Activated naive CD4-positive, alpha-beta T cell (primary cell): ENCODE measurements at places on chromosomes 11 and 22.

DNA sequence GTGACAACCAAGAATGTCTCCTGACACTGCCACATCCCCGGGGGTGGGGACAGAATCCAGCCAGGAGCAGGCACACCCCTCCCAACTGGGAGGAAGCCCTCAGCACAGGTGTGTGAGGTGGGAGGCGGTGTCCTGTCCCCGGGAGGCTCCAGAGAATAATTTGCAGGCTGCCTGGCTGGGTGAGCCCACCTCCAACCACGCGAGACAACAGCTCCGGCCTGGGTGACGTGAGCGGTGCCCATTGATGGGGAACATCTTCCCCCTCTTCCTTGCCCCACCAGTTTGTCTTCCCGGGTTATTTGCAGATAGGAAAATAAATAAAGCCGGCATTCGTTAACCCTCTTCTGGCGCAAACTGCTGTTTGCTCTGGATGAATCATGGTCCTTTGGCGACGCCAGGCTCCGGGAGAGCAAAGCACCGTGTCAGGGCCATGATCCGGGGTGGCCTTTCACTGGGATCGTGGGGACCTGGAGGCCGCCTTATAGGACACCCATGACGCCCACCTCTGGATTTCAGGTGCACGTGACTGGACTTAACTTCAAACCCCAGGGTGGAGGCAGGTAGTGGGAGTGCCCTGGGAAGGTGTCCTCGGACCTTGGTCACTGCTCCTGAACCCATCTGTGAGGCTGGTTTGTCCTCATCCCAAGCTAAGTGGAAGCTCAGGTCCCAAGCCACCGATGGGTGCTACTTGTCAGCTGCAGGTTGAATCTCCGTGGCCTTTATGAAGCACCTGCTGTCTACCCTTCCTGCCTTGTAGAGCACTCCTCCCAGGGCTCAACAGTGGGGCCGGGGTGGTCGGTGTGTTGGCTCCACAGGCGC lies 13.9 kb downstream of the CCND1 start:
- no peak for DNase-seq

- no peak for DNase-seq
These were observed 2.4 kb downstream of the OOSP4A start for GRCh38 chr11:59966201-59966600.

DNA sequence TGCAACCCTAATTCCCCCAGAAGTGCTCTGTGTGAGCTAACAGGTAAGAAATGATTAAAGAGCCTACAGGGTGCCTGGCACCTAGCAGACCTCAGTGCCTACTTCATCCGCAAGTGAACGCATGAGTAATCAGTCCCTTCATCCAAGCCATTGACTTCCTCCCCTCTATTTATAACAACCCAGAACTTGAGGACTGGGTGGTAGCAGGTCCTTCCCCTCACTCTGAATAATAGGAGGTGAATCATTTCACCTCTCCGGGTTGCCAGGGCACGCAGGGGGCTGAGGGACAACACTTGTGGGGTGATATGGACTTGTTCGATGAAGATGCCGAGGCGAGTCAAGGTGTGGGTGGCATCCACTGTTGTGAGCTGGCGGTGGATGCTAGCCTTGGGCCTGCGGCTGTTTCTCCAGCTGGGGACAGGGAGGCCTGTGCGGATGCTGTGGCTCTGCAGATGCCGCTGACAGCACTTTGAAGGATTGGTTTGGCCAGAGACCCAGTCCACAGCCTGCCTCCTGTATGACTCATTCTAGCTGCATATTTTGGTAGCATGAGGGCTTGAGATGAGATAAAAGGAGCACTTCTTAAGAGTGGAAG lies 11.7 kb upstream of the SORL1-AS1 start:
- DNase-seq: peak; percentile 38

DNA sequence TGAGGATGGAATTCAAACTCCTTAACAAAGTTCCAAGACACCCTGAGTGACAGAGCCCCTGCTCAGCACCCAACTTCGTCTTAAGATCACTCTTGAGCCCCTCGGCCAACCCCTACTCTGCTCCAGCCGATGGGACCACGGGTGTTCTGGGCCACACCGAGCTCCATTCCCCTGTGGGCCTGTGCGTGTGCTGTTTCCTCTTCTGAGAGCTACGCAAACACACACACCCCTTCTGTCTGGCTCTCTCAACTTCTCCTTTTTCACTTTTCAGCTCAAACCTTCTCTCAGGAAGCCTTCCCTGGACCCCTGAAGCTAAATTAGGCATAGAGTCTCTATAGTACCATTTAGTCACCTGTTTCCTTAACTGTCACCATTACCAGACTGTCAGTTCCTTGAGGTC lies 37.5 kb upstream of the NNMT start:
- DNase-seq: no peak

DNA sequence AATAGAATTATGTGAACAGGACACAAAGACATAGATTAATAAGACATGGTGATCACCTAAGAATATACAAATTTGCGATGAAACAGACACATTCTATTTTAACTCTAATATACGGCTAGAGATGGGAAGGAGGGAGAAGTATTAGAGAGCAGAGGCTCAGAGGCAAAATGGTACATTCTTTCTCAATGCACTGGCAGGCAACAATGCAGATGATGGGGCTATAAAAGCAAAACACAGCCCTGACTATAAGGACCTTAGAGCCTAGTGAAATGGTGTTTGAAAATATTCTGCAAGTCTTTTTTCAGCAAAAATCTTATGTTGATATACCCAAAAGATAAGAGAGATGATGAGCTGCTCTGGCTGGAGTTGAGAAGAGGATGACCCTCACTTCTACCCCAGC lies 13.1 kb downstream of the TCF20 start:
- no peak for DNase-seq

DNA sequence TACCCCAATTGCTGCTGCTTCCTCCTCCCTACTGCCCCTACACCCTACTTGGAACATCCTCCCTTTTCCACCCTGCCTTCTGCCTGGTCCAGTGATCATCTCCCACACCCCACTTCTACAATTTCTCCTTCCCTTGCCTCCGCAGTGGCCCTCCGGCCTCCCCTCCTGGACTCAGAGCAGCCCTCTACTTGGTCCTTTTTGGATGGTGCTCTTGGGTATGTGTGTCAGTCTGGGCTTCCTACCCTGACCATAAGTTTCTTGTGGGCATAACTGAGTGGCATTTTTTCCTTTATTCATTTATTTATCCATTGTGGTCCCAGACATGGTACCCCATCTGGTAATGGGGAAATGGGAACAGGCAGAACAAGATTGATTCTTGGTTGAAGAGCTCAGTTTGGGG lies 111.4 kb upstream of the NAV2 start:
- no peak for DNase-seq

DNA sequence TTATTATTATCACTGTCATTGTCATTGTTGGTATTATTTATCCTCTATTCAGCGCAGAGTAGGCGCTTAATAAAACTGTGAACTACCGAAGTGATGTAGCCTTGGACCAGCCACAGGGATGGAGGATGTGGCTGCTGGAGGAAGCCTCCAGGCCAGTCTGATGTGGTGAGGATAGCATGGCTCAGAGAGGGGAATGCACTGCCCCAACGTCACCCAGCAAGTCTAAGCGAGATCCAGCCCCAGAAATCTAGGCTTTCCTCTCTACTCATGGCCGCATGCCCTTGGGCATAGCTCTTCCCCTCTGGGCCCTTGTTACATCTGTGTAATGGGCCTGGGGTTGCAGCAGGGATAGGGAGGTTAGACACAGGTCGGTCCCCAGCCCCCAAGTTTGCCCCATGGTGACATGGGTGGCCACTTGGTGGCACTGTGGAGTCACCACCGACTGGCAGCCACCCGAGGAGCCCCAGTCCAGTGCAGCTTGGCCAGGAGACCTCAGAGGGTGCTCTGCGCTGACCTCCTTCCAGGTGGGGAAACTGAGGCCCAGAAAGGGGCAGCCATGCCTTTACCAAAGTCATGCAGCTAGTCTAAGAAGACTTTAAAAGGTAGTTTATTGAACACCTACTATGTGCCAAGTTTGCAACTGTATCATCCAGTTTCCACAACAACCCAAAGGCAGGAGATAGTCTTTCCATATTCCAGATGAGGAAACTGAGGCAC lies 395.7 kb downstream of the MN1 start:
- DNase-seq: no peak

GRCh38 chr22:28910569-28911303 lies 27.4 kb downstream of the ZNRF3 start:
- no peak for DNase-seq

- DNase-seq: no peak
These were observed 33.1 kb upstream of the TP53I11 start for GRCh38 chr11:44983786-44984185.

- DNase-seq: no peak
These were observed 277.3 kb downstream of the CASP12 start for GRCh38 chr11:104620991-104621390.

DNA sequence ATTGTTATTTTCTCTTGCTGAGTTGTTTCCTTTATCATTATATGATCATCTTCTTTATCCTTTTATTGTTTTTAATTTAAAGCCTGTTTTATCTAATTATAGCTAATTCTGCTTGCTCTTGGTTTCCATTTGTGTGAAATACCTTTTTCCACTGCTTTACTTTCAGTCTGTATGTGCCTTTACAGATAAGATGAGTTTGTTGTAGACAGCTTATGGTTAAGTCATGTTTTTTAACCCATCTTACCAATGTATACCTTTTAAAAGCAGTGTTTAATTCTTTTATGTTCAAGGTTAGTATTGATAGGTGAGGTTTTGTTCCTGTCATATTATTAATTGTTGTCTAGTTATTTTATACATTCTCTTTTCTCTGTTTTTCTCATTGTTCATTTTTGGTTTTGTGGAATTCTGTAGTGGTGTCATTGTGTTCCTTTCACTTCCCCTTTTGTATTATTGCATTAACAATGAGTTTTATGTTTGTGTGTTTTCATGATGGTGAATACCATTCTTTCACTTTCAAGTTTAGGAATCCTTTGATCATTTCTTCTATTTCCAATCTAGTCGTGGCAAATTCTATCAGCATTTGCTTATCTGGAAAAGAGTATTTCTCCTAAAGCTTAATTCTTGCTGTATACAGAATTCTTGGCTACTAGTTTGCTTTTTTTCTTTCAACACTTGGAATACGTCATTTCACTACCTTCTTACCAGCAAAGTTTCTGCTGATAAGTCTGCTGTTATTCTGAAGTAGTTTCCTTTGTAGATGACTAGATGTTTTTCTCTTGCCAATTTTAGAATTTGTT lies 21.8 kb downstream of the OR5AN1 start:
- no peak for DNase-seq
